ENCODE measurements at places on chromosomes 1 and 21.

DNA sequence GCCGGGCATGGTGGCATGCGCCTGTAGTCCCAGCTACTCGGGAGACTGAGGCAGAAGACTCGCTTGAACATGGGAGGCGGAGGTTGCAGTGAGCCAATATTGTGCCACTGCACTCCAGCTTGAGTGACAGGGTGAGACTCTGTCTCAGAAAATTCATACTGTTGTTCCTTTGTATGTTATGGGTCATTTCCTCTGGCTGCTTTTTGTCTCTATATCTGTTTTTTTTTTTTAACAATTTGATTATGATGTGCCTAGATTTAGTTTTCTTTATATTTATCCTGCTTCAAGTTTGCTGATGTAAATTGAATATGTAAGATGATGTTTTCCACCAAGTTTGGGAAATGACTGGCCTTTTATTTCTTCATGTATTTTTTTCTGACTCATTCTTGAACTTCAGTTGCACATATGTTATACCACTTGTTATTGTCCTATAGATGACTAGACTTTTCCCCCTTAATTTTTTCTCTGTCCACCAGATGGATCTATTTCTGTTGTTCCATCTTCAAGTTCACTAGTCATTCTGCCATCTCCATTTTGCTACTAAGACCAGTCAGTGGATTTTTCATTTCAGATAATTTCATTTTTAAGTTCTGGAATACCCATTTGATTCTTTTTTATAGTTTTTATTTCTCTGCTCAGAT is 173.5 kb downstream of the GALNT2 start:
- no peak for DNase-seq

DNA sequence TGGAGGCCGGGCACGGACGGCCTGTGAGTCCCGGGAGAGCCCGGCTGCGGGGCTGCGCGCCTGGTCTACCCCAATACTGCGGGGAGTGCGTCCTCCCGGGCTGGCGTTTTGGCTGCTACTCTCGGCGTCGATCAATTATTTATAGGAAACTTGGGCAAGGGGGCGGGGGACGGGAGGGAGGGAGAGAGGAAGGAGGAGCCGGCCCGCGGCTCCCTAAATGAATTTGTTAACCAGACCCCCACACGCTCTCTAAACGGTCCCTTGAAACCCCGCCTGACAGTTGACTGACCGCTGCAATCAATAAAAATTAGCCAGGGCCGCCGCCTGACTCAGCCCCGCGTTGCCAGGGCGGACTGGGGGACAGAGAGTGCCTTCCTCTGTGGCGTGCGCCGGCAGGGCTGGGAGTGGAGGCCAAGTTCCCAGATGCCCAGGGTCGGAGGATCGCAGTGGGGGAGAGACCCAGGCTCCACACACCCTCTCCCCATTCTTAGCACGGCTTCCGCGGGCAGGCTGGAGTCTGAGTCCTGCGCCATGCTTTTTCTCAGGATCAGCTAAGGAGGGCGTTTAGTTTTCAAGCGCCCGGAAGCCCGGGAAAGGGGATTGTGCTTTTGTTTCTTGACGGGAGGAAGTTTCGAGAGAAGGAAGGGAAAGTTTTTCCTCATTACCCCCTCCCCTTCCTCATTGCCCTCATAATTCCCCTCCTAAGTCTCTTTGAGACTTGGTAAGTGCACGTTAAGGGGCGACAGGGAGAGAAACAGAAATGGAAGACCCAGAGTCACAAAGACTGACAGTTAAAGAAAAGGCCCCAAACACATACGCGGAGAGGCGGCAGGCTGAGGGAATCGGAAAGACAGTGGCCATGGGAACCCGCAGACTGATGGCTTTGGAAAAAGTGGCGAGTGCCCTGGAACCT is 6.2 kb downstream of the PAX7 start:
- DNase-seq, result no peak

DNA sequence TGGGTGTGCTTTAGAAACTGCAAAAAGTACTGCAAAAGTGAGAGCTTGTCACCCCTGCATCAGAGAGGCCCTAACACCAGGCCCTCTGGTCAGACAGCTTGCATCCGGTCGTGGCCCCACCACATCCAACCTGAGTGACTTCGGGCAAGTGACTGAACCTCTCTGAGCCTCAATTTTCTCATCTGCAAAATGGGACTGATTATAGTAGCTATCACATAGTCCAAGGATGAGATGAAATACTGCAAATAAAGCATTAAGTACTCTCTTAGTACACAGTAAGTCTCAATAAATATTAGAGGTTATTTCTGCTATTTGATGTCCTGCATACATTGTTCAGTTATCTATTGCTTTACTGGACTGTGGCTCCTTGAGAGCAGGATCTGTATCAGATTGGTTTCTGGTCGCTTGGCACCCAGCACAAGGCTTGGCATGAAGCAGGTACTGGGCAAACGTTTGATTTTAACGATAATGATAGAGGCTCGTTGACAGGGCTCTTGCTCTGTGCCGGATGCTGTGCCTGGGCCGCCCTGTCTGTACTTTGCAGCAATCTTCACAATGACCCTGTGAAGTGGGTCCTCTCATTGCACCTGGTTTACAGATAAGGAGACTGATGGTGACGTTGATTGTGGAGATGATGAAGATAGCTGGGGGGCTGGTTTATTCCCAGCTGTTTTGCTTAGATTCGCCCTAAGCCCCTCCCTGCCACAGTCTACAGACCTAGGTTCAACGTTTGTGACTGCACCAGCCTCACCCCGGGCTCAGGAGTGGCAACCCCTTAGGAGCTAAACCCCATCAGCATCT is 43.6 kb downstream of the RAP1GAP start:
- DNase-seq, result no peak

DNA sequence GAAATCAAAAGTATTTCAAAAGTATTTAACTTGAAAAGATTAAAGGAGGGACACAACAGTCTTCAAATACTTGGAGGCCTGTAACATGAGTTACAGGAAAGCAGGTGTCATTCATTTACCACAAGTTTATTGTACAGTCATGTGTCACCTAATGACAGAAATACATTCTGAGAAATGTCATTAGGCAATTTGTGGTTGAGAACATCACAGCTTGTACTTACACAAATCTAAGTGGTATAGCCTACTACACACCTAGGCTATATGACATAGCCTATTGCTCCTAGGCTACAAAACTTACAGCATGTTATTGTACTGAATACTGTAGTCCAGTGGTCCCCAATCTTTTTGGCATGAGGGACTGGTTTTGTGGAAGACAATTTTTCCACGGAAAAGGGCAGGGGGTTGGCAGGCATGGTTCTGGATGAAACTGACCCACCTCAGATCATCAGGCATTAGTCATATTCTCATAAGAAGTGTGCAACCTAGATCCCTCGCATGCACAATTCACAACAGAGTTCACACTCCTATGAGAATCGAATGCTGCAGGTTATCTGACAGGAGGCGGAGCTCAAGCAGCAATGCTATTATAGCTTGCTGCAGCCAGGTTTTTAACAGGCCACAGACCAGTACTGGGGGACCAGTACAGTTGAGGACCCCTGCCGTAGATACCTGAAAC is 25.0 kb upstream of the PHTF1 start:
- no peak for DNase-seq

DNA sequence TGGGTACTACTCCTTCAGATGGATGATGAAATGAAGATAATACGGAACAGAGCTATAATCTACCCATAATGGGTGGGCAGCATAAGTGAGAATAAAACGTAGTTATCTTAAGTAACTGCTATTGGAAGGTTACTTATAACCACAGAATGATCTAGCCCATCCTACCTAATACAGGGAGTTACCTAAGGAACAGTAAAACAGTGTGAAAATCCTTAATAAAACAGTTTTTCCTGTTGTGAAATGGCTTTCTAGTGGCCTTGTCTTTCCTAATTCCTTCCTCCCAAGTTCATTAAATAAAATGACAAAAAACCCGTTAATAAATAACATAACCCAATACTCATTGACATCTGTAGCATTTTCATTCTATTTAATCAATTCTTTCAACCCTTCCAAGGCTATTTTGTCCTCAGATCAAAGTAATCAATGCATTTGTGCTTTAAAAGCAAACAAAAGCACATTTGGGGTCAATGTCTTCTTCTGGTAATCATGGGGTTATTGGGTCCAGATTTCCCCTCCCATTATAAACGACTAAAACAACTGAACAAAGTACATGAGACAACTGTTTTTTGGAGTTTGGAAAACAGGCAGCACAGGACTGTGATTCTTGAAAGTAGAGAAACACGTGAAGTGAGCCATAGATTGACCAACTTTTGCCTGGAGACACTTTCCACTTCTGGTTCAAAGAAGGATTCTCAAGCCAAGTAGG is 42.0 kb downstream of the PAPPA2 start:
- no peak for DNase-seq

DNA sequence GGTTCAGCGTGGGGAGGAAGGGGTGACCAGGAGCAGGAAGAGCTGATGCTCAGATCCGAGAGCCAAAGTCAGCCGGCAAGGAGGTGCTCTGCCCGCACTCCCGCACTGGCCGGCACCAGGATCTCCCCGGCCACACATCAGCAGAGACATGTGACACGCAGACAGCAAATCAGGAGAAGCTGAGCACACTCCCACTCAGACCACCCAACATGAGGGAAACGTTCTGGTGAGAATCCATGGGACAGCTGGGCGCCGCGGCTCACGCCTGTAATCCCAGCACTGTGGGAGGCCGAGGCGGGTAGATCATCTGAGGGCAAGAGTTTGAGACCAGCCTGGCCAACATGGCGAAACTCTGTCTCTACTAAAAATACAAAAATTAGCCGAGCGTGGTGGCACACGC is 18.6 kb upstream of the PTTG1IP start:
- no peak for DNase-seq

DNA sequence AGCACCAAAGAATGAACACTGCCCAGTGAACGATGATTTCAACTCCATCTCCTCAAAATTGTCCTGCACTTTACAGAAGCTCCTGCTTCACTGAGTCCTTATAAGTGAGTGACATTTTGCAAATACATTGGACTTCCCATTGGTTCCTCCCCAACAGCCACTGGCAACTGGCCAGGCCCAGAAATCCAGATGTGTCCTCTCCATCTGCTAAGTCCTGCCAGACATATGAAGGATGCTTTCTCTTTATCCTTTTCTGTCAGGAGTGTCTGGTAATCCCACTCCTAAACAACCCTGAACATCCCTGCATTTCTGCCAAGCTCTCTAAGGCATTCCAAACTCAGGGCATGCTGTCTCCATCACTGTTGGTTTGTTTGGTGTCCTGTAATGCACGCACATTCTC is 271.8 kb downstream of the RRAGC start:
- no peak for DNase-seq

- no peak for DNase-seq
These were observed 10.5 kb upstream of the LRRC52 start for GRCh38 chr1:165533254-165533653.

DNA sequence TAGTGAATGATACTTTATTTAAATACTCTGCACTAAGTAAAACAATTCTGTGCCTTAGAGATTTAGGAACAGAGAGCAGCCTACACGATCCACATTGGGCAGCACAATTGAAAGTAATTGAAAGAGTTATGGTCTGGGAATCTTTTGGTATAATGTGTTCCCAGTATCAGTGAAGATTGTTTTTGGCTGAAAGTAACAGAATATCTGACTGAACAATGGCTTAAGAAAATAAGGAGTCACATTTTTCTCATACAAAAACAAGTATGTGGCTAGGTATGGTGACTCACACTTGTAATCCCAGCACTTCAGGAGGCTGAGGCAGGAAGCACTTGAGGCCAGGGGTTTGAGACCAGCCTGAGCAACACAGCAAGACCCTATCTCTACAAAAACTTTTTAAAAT is 306.2 kb downstream of the NFIA start:
- DNase-seq, result no peak

DNA sequence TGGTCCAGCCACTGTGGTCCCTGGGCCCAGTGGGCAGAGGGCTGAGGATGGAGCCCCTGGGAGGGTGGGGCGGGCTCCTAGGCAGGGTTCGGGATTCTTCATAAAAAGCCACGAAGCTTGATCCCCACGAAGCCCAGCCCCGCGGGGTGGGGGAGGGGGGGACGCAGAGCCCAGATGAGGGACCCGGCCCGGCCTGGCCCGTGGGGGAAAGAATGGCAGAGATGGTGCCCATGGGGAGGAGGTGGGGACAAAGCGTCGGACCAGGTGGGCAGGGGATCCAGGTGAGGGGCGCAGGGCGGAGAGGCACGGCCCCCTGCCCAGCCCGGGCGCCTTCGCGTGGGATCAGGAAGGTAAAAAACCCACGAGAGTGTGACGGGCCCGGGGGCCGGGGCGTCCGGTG is 6.0 kb upstream of the SMIM12 start:
- no peak for DNase-seq

DNA sequence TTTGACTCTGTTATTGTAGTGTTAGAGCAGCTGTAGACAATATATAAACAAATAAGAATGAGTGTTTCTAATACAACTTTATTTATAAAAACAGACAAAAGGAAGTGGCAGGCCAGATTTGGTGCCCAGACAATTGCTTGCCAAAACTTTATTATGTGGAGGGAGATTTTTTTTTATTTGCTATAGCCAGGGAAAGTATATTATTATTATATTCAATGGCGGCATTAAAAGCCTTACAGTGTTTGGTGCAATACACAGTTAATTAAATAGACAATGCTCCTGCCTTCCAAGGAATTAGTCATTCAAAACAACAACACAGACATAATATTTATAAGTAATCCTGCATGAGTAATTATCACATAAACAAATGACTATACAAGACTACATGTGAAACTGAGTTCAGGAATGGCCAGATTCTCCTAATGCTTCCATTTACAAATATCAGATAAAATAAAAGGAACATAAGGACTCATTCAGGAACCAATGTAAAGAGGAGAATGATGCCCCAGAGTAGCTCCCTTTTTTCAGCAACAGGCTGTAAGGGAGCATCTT is 10.6 kb upstream of the RC3H1 start:
- no peak for DNase-seq

- DNase-seq, result no peak
These were observed 125.8 kb downstream of the KAZN start for GRCh38 chr1:14724246-14724645.

GRCh38 chr1:178367151-178367550 is 129.6 kb downstream of the CLEC20A start:
- DNase-seq, result no peak

- DNase-seq, result no peak
These were observed 3.3 kb upstream of the ATP6V1G3 start for GRCh38 chr1:198543670-198544260.

- no peak for DNase-seq
These were observed 36.0 kb downstream of the LACTBL1 start for GRCh38 chr1:22936681-22937080.

DNA sequence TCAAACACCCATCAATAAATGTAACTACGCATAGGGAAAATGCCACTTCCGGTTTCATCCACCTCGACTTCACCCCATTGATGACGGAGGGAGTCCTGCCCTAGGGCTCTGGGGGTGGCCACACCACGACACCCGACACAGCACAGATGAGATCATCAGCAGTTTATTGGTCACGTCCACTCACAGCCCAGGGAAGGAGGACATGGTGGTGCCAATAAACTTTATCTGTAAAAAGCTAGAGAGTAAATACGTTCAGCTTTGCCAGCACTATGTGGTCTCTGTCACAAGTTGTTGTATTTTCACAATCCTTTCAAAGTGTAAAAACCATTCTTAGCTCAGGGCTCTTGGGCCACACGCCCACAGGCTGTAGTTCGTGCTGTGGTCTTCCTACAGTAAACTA is 16.3 kb downstream of the SETD4 start:
- no peak for DNase-seq

- no peak for DNase-seq
These were observed 61.6 kb upstream of the RUNX3 start for GRCh38 chr1:24991697-24992096.

Measured in CD8-positive, alpha-beta T cell (primary cell).